Thoracic aorta (tissue), 2 donors: ENCODE measurements at places on chromosomes 16 and 17.

- no peak for DNase-seq
These were observed 718 bp downstream of the ATP2A3 start for GRCh38 chr17:3963237-3964201.

- no peak for DNase-seq
These were observed 186.3 kb upstream of the XYLT1 start for GRCh38 chr16:17657045-17657444.

DNA sequence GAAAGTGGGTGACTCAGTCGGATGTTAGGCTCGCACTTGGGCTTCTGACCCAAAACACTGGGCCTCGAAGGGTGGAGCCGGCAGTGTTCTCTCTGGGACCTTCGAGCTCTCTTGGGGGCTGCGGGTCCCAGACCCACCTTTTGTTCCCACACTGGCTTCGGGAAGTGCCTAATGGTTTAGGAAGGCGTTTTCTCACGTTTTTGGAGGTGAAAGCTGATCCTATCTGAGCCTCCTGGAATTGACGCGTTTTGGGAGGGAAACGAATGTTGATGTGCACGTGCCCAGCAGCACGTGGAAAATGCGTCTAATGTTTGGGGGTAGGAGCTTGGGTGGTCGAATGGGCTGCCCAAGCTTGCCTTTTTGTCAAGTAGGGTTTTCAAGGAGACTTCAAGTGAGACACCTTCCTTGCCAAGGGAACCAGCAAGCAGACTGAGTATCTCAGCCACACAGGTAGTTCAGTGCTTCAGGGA lies 666 bp downstream of the HGS start:
- no peak for DNase-seq

- DNase-seq = no peak
These were observed 31.2 kb upstream of the AKTIP start for GRCh38 chr16:53534206-53534605.

- no peak for DNase-seq
These were observed 30.9 kb upstream of the PHB1 start for GRCh38 chr17:49445591-49445990.

GRCh38 chr17:75856062-75856756 lies 1.1 kb upstream of the WBP2 start:
- no peak for DNase-seq

DNA sequence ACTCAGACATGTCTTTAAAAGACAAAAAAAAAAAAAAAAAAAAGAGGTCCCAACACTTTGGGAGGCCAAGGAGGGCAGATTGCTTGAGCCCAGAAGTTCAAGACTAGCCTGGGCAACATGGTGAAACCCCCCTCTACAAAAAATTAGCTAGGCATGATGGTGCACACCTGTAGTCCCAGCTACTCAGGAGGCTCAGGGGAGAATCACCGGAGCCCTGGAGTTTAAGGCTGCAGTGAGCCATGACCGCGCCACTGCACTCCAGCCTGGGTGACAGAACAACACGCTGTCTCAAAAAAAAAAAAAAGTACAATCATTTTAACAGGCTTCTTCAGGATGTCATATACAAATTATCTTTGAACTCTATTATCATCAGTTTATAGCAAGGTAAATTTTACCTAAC lies 22.0 kb downstream of the C16orf87 start:
- no peak for DNase-seq

DNA sequence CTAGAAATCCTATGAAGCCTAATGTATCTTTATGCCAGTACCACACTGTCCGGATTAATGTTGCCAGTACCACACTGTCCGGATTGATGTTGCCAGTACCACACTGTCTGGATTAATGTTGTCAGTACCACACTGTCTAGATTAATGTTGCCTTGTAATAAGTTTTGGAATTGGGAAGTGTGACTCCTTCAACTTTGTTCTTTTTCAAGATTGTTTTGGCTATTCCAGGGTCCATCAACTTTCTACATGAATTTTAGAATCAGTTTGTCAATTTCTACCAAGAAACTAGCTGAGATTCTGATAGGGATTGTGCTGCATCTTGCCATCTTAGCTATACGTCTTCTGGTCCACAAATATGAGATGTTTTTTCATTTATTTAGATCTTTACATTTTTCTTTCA lies 68.7 kb downstream of the TBX4 start:
- DNase-seq = no peak

- DNase-seq = no peak
These were observed 7.4 kb downstream of the CIBAR2 start for GRCh38 chr16:85104821-85105391.

DNA sequence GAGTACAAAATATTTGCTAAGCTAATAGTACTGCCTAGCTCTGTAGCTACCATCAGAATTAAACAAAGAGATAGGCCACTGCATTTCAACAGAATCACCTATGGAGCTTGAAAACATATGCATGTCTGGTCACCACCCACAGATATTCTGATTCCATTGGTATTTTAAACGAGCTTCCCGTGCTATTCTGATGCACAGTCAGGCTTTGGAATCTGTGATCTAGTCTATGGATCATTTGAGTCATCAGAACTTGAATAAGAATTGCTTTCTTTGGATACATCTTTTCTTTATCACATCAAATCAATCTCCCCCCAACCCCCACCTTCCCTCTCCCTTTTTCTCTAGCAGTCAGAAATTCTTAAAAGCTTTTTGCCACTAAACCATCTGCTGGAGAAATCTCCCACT lies 124.7 kb downstream of the NPIPB5 start:
- no peak for DNase-seq

- DNase-seq = no peak
These were observed 21.2 kb downstream of the AKAP1 start for GRCh38 chr17:57106107-57106835.

DNA sequence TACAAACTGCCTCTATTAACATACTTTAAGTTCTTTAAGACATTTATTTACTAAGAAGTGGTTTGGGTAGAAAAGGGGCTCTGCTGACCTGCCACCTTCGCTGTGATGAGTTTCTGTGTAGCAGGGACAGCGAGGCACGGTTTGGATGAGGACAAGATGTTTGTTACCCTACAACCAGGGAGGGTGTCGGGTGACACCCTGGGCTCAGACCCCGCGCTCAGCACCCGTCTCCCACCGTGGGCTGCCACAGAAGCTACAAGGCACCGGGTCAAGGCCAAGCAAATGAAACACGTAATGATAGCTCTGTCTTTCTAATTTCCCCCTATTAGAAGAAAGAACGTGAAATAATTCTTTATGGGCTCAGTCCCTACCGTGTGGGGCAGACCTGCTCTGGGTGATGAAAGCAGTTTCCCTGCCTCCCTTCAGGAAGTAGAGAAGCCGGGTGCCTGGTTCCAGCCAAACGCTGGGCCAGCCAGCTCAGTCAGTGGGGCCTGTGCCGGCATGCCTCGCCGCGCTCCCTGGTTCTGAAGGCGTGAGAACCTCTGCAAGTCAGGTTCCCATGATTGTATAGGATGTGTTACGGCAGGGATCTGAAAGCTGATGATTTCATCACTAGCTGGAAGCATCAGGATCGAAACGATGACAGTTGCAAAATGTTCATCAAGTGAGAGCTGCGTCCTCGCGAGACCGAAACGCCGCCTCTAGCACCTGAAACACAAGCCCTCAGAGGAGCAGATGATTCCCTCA lies 3.9 kb downstream of the ZNF750 start:
- DNase-seq = no peak

DNA sequence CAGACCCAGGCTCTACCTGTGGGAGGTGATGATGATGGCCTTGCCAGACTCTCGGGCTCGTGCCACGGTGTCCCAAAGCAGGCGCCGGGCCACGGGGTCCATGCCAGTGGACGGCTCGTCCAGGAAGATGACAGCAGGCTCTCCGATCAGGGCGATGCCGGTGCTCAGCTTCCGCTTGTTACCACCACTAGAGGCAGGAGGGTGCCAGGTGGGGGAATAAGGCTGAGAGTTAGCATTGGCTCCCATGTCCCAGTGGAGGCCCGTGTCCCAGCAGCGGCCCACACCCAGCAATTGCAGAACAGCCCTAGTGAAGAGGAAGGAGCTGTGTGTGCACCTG lies 10.3 kb upstream of the RNPS1 start:
- no peak for DNase-seq

DNA sequence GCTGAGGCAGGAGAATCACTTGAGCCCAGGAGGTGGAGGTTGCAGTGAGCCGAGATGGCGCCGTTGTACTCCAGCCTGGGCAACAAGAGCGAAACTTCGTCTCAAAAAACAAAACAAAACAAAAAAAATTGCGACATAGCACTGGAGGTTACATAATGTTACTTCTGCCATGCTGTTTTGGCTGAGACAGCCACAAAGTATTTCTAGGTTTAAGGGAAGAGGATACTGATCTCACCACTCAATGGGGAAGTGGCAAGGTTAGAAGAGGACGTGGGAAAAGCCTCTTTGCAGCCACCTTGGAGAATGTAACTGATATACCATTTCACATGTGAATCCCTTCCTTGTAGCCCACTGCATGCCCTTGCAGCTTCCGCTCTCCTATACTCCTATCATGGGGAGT lies 131.2 kb upstream of the NLRP1 start:
- no peak for DNase-seq

GRCh38 chr16:27407133-27407532 lies 5.2 kb downstream of the IL21R start:
- DNase-seq = no peak

- no peak for DNase-seq
These were observed 78.4 kb downstream of the CNGB1 start for GRCh38 chr16:57892447-57893096.

DNA sequence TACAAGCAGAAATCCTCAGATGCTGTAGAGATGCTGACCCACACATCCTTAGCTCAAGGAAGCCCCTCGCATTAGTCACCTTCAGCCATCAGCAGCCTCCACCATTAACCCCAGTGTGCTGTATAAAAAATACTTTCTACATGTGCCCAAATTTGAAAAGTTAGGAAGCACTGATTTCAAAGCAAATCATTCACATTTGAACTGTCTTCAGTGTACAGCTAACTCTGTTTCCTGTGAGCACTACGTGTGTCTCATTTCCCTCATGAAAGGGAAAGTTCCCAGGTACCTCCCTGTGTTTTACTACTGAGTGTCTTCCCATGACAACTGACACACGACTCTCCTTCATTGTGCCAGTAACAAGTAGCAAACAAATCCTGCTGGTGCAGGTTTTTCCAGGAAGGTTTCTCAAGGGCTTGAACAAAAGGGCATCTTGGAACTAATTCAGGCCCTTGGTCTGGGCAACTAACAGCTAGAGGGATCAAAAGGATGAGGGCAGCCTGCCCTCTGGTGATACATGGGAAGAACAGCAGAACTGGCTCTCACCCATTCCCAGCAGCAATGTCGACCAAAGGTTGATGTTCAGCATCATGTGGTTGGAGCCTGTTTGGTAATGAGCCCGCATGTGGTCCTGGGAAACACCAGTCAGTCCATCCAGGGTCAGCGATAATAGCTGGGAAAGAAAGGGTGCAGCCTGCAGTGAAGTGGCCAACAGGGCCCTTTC lies 4.0 kb downstream of the SLC35B1 start:
- DNase-seq = no peak

GRCh38 chr17:1972487-1973160 lies 52.5 kb downstream of the RTN4RL1 start:
- DNase-seq = no peak

GRCh38 chr16:16004314-16004749 lies 54.9 kb downstream of the ABCC1 start:
- DNase-seq = no peak

GRCh38 chr17:7809086-7809790 lies 24.8 kb upstream of the KDM6B start:
- DNase-seq = no peak

- DNase-seq = no peak
These were observed 210.1 kb downstream of the SLC39A11 start for GRCh38 chr17:72882426-72882825.

DNA sequence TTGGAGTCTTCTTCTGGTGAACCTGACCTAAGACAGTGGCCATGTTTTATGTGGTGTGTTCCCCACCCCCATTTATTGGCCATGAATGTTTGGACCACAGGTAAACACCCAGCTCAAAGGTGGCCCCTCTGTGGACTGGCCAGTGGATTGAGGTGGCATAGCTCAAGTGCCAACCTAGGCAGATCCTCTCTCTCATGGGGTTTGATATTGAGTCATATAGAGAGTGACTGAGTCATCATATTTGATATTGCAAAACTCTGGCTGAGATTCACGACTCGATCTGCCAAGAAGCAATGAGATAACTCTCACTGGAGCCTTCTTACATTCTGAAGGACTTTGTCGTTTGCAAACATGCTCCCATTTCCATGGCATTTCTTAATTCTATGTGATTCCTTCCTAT lies 10.5 kb upstream of the TEKT3 start:
- DNase-seq = no peak

DNA sequence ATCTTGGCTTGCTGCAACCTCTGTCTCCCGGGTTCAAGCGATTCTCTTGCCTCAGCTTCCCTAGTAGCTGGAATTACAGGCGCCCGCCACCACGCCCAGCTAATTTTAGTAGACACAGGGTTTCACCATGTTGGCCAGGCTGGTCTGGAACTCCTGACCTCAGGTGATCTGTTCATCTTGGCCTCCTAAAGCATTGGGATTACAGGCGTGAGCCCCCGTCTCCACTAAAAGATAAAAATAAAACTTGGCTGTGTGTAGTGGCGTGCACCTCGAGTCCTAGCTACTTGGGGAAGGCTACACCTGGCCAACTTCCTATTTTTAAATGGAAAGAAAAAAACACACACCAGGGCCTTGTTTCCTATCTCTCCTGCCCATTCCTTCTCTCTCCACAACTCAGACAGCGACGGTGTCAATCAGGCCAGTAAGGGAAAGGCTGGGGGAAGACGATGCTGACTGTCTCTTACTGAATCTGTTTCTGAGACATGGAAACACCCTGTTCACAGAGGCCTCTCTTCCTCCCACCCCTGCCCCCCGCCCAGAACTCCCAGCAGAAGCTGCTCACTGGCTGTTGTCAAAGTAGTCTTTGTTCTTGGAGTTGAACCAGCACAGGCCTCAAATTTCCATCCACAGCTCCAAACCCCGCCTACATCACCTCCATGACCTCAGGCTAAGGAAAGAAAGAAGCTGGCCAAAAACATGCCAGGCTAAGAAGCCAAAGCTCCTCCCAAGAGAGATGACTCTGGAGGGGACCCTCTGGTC lies 96.6 kb downstream of the NXN start:
- no peak for DNase-seq

DNA sequence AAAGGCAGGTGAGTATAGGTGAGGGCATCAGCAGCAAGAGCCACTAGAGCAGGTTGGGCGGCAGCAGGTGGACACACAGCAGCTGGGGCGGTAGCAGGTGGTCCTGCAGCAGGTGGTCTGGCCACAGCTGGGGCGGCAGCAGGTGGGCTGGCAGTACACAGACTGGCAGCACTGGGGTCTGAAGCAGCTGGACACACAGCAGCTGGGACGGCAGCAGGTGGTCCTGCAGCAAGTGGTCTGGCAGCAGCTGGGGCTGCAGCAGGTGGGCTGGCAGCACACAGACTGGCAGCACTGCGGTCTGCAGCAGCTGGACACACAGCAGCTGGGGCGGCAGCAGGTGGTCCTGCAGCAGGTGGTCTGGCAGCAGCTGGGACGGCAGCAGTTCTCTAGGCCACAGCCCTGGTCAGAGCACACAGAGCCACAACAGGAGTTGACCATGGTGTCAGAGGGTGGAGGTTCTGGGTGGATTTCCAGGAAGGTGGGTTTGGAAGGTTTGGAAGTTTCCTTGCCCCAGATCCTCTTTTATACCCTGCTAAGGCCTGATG lies at the start of gene KRTAP4-2:
Gene KRTAP4-2, minus strand, starts transcription at position 495 of the 545 bp plus-strand sequence. Its CDS starts 57 bp downstream, at position 438.
- no peak for DNase-seq

- no peak for DNase-seq
These were observed 18.9 kb downstream of the CDR2 start for GRCh38 chr16:22355487-22355908.
